NCI-H446 (cell line): ENCODE measurements at places on chromosomes 12 and 14.

- peak; percentile 5 for DNase-seq
Observed at GRCh38 chr12:98736352-98737321, 91.5 kb downstream of the APAF1 start.

DNA sequence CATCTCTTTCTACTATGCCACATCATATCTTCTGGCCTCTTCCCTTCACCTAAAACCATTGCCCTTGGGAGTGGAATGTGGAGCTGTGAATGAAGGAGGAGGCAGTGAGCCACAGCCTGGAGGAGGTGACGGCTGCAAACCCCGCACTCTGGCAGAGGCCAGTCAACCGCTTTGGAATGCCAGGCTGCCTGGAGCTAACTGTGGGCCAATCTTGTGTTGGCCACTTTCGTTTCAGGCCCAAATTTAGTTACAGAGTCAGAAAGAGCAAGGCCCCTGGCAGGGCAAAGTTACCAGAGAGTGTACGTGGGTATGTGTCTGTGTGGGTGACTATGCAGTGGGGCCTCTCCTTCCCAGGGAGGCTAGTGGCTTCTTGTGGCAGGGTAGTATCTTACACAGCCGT lies 40.1 kb downstream of the CACNA1C start:
- DNase-seq, result no peak

DNA sequence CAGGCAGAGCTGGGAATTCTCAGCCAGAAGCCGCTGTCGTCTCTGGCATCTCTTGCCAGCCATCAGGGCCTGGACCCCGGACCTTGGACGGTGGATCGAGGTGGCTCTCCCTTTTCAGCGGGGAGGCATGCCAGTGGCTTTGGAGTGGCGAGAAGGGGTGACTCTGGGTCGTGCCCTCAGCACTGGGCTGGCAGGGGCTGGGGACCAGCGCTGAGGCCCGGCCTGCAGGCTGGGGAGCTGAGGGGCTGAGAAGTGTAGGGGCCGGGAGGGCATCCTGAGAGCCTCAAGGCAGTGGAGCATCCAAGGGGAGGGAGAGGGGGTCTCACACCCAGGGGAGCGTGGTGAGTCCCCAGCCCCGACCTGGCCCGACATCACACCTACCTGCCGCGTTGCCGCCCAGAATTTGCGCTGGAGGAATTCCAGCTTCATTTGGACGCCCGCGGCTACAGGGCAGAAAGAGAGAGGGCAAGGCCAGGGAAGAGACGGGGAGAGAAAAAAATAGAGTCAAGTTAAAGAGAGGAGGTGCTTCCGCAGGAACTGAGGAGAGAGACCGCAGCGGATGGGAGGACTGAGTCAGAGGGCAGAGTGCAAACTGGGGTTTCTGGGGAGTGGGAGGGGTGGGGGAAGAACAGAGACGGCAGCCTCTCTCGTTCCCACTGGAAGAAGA lies 9.0 kb upstream of the LRTM2 start:
- DNase-seq, result no peak

GRCh38 chr14:30337456-30337855 lies 221.5 kb upstream of the G2E3 start:
- no peak for DNase-seq

GRCh38 chr12:97756741-97757140 lies 294.1 kb downstream of the RMST start:
- DNase-seq, result no peak

- DNase-seq, result no peak
Observed at GRCh38 chr14:46964378-46964777, 312.8 kb upstream of the RPL10L start.

DNA sequence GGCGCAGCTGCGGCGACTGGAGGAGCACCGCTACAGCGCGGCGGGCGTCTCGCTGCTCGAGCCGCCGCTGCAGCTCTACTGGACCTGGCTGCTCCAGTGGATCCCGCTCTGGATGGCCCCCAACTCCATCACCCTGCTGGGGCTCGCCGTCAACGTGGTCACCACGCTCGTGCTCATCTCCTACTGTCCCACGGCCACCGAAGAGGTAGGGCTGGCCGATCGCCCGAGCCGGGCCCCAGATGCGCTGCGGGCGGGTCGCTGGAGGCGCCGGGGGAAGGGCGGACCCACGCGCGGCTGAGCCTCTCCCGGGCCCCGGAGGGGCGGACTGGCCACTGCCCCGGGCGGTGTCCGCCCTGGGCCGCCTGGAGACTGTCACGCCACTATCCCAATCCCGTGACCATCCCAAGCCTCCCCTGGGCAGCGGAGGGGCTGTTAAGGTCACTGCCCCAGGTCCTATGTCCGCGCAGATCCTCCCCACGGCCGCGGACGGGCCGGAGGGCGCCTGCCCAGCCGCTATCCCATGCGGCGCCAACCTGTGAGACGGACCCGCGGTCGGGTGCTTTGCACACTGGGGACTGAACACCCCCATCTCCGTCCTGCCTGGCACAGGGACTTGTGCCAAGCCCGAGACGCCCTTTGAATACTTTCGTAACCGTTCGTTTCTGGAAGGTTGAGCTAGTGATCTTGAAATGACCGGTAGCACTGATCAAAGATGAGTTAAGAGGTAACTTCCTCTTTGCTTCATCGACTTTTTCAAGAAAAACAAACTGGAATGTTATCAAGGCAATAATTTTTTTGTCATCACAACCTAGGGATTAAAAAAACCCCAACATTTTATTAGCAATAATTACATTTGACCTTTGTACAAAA lies 725 bp downstream of the CHPT1 start:
- peak; percentile 6 for DNase-seq

- no peak for DNase-seq
Observed at GRCh38 chr14:92690171-92691011, 58.0 kb downstream of the LGMN start.

- no peak for DNase-seq
Observed at GRCh38 chr12:125860672-125861288, 795.5 kb downstream of the AACS start.

DNA sequence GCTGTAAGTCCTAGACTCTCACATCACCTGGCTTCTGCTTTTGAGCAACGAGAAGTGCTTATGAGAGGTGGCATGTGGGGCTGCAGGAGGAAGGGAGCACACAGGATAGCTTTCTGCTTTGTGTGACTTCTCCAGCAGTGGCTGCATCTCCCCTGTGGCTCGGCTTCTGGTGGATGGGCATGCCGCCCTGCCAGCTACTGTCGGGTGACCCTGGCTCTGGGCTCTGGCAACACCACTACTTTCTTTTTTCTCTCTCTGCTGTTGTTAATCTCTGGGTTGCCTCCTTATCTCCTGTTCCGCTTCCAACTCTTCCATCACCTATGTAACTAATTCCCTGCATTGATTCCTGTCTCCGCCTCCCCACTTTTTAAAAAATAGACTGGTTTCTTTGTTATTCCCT lies 209.1 kb upstream of the DAAM1 start:
- no peak for DNase-seq

DNA sequence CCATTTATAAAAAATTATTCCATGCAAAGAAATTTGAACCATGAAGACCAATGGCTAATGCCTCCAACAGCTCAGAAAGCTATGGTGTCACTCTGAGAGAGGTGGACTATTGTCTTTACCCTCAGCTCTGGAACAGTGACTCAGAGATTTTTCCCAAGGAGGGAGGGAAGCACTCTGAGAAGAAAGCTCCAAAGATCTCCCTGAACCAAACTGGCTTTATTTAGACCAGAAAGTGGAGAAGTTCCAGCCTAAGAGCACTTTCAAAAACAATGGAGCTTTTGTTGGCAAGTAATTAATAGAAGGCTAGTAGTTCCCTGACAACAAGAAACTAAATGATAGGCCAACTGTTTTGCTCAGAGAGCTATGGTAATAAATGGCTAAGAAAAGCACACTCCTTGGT lies 599.9 kb upstream of the MDGA2 start:
- DNase-seq, result no peak

GRCh38 chr14:89869606-89870005 lies 84.9 kb downstream of the EFCAB11 start:
- DNase-seq, result no peak

DNA sequence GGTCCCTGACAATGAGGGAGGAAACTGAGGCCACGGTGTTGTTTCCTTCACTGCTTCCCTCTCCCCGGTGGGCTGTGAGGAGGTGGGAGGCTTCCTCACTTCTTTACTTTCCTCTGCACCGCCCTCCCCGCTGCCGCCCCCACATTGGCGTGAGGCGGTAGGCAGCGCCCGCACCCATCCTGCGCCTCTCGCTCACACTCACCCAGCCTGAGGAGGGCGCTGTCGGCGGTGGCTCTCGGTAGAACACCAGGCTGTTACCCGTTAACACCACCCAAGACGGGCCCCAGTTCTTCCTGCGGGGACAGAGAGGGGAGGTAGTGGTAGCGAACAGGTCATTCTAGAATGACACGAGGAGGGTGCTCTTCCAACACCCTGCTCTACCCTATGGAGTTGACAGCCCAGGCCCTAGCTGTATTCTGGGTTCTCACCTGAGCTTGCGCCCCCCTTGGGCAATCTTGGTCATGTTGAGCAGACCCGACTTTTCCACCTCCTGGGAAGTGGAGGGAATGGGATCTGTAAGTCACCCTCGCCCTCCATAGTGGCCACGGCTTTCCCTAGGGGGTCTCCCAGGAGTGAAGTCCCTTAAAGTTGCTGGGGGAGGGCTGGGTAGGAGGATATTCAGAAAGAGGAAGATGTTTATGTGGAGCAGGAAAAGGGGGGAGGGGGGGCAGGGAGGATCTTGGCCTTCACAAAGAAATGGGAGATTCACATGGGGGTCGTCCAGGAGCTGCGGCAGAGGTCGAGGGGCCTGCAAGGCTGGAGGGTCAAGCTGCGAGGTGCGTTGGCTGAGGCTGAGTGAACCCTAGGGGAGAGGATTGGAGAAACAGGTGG lies 3.3 kb downstream of the ARHGAP9 start:
- no peak for DNase-seq

- peak; percentile 79 for DNase-seq
Observed at GRCh38 chr12:119325813-119326212, 8.7 kb upstream of the CCDC60 start.

- no peak for DNase-seq
Observed at GRCh38 chr14:95523815-95524448, 7.5 kb upstream of the SYNE3 start.

- DNase-seq, result no peak
Observed at GRCh38 chr12:22029991-22030390, 16.0 kb upstream of the CMAS start.

DNA sequence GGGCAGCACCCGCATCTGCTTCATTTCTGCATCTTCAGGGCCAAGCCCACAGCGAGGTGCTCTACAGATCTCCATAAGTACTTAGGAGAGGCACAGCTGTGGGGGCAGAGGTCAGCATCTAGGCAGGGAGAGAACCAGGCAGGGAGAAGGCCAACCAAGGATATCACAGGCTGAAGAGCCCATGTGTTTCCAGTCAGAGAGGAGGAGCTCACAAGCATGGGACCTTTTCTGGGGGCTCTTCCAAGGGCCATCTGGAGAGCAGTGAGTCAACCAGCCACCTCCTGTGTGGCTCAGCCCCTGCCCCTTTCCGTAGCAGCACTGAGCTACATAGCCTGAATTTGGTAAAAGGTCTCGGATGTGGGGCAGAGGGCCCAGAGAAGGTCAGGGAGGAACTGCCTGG lies 78.5 kb downstream of the ARL6IP4 start:
- DNase-seq, result no peak

GRCh38 chr14:102991376-102991775 lies 66.0 kb downstream of the CDC42BPB start:
- no peak for DNase-seq

DNA sequence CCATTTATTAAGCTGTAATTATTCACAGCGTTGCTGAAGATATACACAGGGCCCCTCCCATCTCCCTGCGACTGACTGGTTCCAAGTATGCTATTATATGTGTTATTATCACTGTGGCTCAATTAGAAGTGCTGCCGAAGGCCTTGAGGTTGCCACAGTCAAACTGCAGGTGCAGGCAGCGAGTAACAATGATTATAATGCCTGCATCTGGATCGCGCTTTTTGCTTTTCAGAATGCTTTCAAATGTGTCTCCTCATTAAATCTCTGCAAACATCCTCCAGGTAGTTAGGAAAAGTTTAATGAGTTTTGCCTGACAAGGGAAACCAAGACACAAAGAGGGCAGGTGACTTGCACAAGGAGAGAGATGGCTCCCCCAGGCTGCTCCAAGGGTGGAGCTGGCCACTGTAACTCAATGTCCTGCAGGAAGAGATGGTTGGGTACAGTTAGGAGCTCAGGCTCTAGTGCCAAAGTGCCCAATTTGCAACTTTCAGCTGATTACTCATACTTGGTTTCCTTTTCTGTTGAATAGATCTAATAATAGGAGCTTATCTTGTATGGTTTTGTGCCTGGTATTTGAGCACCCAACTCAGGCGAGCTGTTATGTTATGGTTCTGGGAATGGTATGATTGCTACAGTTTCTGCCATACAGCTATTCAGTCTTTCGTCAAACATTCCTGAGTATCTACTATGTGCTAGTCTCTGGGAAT lies 1.7 kb upstream of the SYNE3 start:
- no peak for DNase-seq

DNA sequence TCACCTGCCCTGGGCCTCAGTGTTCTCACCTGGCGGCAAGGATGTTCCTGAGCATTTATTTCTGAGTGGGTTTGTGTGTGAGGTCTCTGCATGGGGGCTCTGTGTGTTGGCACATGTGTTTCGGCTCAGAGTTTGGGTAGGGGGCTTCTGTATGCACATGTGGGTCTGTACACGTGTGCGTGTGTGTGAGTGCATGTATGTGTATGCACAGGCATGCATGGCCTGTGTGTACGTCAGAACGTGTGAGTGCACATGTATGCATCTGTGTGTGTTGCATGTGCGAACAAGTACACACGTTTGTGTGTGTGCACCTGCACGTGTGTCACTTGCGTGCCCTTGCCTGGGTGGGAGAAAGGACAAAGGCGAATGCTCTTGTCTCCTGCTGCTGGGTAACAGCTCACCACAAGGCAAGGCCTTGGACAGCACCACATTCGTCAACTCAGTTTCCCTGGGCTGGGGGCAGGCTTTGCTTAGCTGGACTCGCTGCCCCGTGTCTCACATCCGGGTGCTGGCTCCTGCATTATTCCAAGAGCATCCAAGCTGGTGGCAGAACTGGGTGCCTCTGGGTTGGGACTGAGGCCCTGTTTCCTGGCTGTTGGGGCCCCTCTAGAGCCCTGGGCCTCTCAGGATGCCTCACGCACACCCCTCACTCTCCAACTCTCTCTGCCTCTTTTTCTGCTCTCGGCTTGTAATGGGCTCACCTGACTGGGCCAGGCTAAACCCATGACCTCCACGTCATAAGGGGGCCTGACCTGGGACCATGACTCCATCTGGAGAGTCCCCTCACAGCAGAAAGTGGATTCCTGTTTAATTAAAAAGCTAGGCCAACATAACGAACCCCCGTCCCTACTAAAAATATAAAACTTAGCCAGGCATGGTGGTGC lies 153.6 kb upstream of the C14orf180 start:
- DNase-seq, result no peak

- DNase-seq, result no peak
Observed at GRCh38 chr14:89498878-89499277, 81.8 kb upstream of the FOXN3 start.

DNA sequence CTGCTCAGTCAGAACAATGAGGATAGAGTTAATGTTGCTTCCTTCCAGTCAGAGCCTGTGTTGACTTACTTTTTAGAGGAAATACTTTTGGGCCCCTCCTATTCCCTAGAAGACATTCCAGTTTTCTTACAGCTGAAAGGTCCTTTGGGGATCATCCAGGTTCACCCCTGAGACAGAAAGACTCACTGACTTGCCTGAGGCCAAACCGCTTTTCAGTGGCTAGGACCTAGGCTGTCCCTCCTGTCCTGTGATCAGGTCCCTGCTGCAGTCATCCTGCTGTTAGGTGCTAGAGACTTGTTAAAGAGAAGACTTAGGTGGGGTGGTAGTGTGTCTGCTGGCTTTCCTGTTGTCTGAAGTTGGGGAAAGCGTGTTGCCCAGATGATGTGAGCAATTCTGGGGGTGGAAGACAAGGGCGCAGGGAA lies 39.6 kb downstream of the SUSD6 start:
- no peak for DNase-seq

- no peak for DNase-seq
Observed at GRCh38 chr12:19236656-19237055, 107.1 kb downstream of the PLEKHA5 start.

- DNase-seq, result peak; percentile 46
Observed at GRCh38 chr12:26566675-26567074, 266.3 kb downstream of the ITPR2 start.
